ENCODE measurements at places on chromosomes 2 and 18.

GRCh38 chr2:189608795-189609422 lies 28.3 kb upstream of the SLC40A1 start:
- no peak for DNase-seq

DNA sequence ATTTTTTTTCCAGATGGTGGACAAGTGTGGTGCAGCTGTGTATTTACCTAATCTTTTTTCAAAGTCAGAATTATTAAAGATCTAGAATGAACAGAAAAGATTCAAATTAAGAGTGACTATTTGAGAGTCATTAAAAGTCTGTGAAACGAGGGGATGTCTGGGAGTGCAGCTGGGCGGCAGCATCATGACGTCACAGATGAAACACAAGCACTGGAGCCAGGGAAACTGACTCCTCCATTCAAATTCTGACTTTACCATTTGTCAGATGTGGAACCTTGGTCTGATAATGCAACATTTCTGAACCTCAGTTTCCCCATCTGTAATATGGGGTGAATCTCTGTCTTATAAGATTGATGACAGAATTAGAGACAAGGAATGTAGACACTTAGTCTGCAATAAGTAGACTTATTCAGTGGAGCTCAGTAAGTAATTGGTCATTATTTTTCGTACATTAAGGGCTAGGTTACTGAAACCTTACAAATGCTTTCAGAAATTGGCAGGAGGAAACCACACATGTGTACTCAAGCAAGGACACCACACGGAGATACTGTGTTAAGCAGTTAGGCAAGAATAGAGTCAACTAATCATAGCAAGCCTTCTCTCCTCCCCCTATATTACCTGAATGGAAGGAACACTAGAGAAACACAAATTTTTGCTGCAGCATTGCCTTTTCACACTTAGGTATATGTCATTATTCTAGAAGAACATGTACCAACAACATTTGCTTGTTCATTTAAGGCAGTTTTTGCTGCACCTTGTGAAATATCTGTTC lies 27.8 kb upstream of the CXXC1 start:
- no peak for DNase-seq

- peak; percentile 80 for DNase-seq
Measured at GRCh38 chr18:57819671-57820460, 16.8 kb upstream of the ATP8B1 start.

GRCh38 chr2:10039658-10040410 lies 3.5 kb upstream of the KLF11 start:
- DNase-seq: no peak

GRCh38 chr2:538646-539045 lies 138.6 kb downstream of the TMEM18 start:
- DNase-seq: no peak

- no peak for DNase-seq
Measured at GRCh38 chr18:73787316-73787715, 360.3 kb downstream of the FBXO15 start.

- DNase-seq: no peak
Measured at GRCh38 chr2:196318517-196319377, 147.4 kb upstream of the STK17B start.

- DNase-seq: no peak
Measured at GRCh38 chr2:191167766-191168165, 17.0 kb upstream of the STAT4 start.

DNA sequence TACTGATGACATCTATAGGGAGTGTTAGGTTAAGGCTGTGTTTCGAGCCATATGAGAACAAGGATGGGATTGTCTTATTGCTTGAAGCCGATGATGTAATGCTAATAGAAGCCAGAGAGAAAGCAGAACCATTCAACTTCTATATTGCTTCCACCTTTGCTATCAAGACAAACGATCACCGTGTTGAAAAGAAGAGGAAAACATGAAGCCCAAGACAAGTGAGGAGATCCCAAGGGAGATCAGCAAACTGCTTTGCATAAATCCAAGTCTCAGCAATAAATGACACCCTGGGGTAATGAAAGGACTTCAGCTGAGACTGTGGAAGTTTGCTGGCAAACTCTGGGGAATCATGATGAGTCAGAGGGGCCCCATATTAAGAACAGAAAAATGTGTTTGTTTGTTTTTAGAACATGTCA lies 206.2 kb downstream of the NCKAP5 start:
- DNase-seq: no peak

DNA sequence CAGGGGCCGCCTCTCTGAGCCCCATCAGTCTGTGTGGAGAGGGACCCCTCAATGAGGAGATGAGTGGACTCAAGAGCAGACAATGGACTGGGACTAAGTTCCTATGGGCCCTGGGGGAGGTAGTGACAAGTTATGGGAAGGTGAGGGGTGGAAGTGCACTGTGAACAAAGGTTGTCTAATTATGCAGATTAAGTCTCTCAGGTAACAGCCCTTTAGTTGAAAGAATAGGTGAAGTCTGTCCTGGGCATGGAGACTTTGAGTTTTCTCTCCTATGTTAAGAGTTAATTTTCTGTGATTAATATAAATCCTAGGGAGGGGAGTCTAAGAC lies 243.8 kb downstream of the FAM210A start:
- no peak for DNase-seq

DNA sequence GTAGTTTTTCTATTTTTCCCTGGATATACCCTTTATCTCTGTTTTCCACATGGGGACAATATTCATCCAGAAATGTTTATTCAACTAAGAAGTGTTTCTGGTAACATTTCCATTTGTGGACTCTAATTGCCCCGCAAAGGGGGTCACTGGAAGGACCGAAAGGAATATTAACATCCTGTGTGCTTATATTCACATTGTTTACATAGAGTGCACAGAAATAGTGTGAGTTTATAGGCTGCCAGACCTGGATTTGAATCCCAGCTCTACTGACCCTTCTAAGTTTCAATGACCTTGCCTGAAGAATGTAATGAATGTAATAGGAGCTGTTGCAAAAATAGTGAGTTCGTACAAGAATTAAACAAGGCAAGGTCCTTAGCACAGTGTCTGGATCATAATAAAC lies 152.9 kb upstream of the NCKAP5 start:
- no peak for DNase-seq

DNA sequence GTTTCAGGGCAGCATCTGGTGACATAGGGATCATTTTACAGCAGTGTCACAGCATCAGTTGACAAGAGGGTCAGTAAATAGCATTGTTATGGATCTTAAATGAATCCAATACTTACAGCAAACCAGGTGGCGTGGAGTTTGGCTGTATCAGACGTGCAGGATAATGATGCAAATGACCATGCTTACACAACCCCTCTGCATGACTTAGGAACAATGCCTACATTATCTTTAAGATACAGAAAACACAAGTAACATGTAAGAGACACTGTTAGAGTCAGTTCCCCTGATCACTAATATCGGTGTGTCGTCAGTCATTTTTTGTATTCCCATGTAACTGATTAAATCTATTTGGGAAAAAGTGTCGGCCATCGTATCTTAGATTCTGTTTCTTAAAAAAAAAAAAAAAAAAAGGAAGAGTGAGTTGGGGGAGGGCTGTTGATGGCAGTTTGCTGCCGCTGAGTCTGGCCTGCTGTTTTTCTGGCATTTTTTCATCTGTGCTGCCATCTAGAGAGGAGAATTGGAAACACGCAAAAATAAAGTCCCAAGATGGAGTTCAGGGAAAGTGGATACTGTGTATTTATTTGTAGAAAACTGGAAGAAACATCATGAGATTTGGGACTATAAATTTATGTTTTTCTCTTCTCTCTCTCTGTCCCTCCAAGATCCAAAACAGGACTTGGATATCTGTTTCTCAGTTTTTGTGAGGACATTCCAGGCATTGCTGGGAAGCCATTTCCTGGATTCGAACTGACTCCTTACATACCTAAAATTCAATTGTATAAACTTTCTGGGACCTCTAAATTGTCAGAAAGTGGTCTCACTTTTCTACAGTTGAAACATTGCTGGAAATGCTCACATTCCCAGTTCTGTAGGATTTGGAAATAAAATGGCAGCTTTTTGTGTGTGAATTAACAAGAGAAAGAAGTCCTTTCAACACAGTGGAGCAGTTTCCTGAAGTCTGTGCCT lies 60.3 kb upstream of the AGPS start:
- peak; percentile 85 for DNase-seq

- peak; percentile 85 for DNase-seq
Measured at GRCh38 chr2:25851740-25852503, 26.4 kb downstream of the ASXL2 start.

DNA sequence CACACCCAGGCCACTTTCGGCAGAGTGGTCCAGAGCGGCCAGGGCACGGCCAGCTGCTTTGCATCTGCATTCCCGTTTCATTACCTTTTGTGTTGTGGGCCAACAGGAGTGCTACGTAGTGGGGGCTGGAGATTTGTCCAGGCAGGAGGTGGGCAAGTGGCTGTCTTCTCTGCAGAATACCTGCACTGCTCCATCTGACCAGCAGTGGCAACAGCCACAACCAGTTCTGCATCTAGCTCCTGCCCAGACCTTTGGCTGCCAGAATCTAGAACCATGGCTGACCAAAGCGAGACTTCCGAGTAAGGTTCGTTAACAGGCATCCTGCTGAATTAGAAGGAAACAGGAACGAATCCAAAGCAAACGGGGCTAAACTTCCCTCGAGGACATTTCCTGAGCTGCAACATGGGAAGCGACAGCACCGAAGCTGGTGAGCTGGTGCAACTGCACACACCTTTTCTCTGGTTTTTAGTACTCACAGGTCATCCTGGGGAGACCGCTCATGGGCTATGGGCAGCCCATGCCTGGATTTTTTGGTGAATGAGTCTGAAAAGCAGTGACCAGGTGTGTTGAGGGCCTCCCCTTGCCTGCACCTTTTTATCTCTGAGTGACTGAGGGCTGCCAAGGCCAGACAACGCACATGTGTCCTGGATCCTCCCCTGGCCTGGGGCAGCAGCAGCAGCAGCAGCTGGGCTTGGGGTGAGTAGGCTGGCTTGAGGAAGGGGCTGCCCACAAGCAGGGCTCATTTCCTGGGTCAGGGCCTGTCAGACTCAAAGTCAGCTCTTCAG lies 10.5 kb downstream of the GDF7 start:
- DNase-seq: no peak

GRCh38 chr2:41924024-41924423 lies 123.8 kb upstream of the PKDCC start:
- DNase-seq: no peak

DNA sequence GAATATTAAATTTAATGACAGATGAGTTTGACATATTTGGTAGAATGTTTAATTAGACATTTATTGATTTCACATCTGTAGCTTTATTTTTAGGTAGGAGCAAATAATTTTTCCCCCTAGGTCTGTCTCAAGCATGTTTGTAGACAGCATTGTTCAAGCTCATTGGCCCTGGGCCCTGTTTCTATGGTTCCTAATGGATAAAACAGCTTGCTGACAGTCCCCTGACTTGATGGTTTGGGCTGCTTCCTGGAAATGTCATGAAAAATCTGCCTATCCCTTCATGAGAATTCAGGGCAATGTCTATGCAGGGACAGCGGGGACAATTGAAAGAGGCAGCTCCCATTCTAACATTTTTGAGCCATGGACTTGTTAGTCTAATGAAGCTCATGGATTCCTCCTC lies 14.6 kb upstream of the MEP1B start:
- DNase-seq: no peak

- DNase-seq: no peak
Measured at GRCh38 chr2:230137902-230138539, 69.3 kb upstream of the SLC16A14 start.

DNA sequence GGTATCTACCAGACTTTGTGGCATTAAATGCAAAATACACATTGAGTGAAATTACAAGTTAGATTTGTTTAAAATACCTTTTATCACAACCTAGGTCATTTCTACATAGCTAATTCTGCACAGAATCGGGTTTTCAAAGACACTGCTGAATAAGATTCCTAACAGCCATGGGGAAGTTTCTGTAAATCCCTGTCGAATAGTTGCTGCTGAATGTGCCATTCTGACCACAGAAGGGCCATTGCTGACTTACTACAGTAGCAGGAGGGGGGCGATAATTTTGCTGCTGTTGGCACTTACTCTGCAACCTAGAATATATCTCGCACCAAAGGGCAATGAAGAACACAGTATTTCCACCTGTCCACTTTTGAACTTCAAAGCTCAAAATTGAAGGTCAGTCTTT lies 232.8 kb downstream of the TCF4 start:
- DNase-seq: no peak

DNA sequence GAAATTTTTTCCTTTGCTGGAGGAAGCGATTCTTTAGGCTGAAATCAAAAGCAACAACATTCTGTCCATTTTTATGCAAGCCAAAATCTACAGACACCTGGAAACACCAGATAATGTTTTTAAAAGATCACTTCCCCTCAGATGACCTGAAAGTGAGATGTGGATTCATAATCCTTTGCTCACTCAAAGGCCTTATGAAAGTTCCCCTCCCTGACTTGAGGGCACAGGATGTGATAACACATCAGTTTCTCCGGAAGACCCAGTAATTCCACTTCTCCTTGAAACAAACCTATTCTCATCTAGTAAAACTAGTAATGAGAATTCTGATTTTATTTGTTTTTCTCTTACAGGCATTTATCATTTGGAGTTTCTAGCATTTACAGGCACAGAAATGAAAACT lies 218.3 kb upstream of the RND3 start:
- no peak for DNase-seq

DNA sequence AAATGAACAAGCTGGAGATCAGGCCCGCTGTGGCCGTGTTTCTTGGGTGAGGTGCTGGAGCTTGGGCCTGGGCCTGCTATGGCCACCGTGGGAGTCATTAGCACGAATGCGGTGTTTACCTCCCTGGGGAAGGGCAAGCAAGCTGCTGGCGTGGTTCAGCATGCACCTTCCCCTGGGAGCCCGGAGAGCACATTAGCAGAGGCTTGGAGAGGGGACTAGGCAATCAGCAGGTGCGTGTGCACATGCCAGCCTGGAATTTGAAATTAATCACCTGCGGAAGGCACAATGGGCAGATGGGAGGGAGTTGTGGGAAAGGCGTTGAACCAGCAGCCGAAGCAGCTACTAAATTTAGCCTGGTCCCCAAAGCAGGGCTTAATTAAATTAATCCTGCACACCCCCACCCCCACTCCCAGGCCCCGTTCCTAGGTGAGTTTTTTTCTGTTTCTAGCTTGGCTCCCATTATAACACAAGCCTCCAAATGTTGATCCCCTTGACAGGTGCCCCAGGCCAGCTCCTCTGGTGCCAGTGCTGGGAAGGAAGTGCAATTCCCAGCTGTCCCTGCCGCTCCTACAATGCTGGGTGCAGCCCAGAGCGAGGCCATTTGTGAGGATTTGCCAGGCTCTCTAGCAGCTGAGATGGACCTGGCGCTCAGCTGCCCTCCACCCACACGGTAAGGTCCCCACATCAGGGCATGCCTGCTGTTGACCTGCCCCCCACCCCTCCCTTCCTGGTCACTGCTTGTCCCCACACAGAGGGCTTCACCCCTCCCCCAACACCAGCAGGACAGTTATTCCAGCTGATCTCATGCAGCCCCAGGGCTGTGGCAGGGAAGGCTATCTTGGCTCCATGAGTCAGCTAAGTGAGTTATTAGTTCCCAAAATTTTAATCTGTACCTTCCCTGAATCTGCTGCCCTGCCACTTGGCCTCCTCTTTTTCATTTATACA lies 115.0 kb downstream of the ZBTB7C start:
- DNase-seq: no peak

GRCh38 chr2:120745420-120746111 lies 9.9 kb downstream of the GLI2 start:
- no peak for DNase-seq

GRCh38 chr18:51350081-51350480 lies 152.6 kb upstream of the MEX3C start:
- DNase-seq: no peak

GRCh38 chr2:37669446-37669845 lies 2.0 kb downstream of the CDC42EP3 start:
- DNase-seq: no peak

GRCh38 chr2:136134126-136134525 lies 16.2 kb upstream of the CXCR4 start:
- no peak for DNase-seq

GRCh38 chr18:48208432-48209140 lies 200.6 kb downstream of the ZBTB7C start:
- no peak for DNase-seq

- DNase-seq: peak; percentile 24
Measured at GRCh38 chr18:12394428-12394827, 13.3 kb upstream of the PRELID3A start.
